ENCODE measurements at places on chromosomes 4 and X.
A peak's percentile ranks its signal among the peaks of the same experiment; 100 is the strongest.

GRCh38 chr4:181952478-181952877 lies 290.7 kb upstream of the TENM3 start:
- no peak for DNase-seq

- DNase-seq, result no peak
Measured at GRCh38 chr4:54737421-54737820, 79.7 kb downstream of the KIT start.

DNA sequence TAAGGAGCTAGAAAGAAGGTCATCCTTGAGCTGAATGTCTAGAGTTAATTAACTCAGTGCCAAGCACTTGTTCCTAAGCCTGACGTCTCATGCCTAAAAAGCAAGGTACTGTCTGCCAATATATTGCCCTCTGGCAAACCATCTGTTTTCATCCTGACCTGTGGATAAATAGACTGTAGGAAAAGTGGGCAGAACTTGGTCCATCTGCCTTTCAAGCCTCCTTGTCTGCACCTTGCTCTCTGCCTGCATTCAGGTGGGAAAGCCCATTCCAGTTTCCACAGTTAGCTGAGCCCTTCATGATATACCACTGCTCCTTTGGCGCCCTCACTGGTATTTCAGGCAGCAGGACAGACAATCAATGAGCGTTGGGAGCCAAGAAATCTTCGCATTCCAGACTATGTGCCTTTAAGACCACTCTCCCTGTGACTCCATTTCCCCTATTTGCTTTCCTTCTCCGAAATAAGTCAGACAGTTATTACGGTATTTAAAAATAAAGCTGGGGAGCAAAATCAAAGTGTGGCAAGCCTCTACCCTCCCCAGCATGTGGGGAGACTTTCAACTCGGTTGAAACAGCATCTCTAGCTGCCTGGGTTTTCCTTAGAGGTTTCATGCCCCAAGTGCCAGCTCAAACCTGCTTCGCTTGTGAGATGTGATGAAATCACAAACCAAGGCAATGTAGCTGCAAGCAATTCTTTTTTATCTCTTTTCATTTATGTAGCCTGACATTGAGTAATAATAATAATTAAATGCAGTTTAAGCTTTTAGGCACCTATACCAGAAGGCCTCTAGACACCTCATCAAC lies 2.5 kb upstream of the CCDC149 start:
- DNase-seq, result no peak

DNA sequence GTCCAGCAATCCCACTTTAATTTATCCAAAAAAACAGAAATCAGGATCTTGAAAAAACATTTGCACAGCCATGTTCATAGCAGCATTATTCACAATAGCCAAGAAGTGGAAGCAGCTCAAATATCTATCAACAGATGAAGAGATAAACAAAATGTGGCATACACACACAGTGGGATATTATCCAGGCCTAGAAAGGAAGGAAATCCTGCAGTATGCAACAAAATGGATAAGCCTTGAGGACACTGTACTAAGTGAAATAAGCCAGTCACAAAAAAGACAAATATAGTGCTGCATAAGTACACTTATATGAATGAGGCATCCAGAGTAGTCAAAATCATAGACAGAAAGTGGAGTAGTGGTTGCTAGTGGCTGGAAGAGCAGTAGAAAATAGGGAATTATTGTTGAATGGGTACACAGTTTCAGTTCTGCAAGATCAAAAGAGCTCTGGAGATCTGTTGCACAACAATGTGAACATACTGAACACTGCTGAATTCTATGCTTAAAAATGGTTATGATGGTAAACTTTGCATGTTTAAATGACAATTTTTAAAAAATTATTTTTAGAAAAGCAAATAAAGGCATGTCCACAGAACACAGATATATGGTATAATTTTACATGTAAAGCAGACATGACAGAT lies 25.6 kb downstream of the CHM start:
- DNase-seq, result no peak

DNA sequence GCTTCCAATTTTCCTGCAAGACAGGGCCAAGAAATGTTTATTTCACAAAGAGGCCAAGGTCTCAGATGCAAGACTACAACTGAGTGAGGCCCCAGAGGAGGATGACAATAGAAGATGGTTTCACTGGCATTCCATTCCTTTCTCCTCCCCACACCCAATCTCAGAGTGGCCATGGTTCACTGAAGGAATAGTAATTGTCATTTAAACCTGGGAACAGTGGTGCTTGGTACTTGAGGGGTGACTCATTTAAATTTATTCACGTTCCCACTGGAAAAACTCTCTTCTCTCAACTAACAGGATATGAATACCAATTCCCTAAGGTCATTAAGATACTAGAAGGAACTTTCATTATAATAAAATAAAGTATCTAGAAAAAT lies 35.3 kb upstream of the CXCL8 start:
- no peak for DNase-seq

GRCh38 chr4:177696438-177696966 lies 254.3 kb upstream of the AGA start:
- no peak for DNase-seq

- no peak for DNase-seq
Measured at GRCh38 chrX:42955349-42955748, 177.4 kb upstream of the PPP1R2C start.

- peak; percentile 50 for DNase-seq
Measured at GRCh38 chrX:1244164-1245076, 24.2 kb upstream of the CSF2RA start.

- no peak for DNase-seq
Measured at GRCh38 chr4:175373031-175373430, 439.0 kb downstream of the GPM6A start.
